Stimulated activated CD8-positive, alpha-beta memory T cell treated with anti-CD3 and anti-CD28 coated beads, Interleukin-12 subunit alpha, Interleukin-12 subunit beta, amount 100 ng/mL, for 1 hour (primary cell): ENCODE measurements at places on chromosomes 3 and 15.

DNA sequence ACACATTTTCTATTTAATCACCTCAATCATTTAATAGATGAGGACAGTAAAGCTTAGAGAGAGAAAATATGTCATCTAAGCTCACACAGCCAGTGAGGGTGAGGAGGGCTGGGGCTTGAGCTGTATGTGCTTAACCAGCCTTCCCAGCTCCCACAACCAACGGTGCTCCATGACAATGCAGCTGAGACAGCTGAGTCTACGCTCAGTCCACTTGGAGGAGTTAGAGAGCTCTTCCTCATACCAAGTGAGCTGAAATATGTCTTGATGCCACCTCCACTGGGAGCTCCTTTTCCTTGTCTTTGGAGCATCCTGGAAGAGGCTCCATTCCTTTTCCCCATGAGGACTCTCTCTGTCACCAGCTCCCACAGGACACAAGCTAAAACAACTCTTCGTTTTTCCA, 9.3 kb downstream of the HOMER2 start:
- no peak for DNase-seq

GRCh38 chr3:101976473-101976872, 127.2 kb downstream of the NFKBIZ start:
- no peak for DNase-seq

GRCh38 chr3:16200411-16200810, 25.9 kb downstream of the GALNT15 start:
- no peak for DNase-seq

- no peak for DNase-seq
Observed at GRCh38 chr3:135197856-135198255, 402.8 kb downstream of the EPHB1 start.

GRCh38 chr3:23136054-23136453, 67.1 kb upstream of the UBE2E2 start:
- DNase-seq = no peak

DNA sequence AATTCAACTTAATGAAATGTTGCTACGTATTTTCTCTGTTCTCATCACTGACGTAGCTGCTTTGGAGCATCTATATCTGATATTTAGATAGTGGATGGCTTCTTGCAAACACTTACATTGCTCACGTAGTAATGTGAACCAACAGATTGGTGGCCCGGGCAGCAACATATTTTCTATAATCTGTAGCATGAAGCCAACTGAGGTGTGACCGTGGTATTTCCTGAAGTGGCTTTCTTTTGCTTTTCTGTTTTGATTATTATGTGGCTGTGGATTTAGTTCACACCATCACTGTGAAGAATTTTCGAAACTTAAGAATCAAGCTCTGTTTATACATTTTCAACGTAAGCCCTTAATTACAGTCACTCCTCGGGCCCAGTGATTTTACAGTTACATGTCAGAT, 288.5 kb downstream of the LPP start:
- DNase-seq = no peak

DNA sequence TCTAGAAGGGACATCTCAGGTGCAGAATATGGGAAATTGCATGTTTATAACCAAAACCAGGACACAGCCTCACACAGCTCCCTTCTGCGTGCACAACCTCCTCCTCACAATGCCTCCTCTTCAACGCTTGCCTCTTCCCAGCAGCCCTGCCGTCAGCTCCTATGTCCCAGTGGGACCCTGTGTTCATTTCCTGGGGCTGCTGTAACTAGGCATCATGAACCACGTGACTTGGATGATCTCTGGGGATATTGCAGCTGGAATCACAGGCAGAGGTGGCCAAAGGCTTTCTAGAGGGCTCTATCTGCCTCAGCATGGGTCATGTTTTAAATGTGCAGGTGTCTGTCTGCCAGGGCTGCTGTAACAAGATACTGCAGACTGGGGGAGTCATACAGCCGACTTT, 375.3 kb downstream of the OCA2 start:
- no peak for DNase-seq

GRCh38 chr3:178063461-178063860, 472.8 kb upstream of the KCNMB2 start:
- no peak for DNase-seq

DNA sequence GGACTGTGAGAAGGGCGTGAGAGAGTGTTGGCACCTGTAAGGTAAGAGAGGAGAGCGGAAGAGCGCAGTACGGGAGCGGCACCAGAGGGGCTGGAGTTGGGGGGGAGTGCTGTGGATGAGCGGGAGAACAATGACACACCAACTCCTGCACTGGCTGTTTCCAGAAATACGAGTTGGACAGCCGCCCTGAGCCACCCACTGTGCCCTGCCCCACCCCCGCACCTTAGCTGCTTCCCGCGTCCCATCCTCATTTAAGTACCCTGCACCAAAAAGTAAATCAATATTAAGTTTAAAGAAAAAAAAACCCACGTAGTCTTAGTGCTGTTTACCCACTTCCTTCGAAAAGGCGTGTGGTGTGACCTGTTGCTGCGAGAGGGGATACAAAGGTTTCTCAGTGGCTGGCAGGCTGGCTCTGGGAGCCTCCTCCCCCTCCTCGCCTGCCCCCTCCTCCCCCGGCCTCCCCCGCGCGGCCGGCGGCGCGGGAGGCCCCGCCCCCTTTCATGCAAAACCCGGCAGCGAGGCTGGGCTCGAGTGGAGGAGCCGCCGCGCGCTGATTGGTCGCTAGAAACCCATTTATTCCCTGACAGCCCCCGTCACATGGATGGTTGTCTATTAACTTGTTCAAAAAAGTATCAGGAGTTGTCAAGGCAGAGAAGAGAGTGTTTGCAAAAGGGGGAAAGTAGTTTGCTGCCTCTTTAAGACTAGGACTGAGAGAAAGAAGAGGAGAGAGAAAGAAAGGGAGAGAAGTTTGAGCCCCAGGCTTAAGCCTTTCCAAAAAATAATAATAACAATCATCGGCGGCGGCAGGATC, at the start of gene SOX2:
Gene SOX2, plus strand, starts transcription at position 601 of the 811 bp plus-strand sequence. CDS start 436 bp downstream, outside the sequence.
- no peak for DNase-seq

- no peak for DNase-seq
Observed at GRCh38 chr3:39415983-39416382, 9.5 kb downstream of the RPSA start.

- DNase-seq = no peak
Observed at GRCh38 chr3:190566043-190566933, 52.4 kb downstream of the IL1RAP start.

GRCh38 chr3:127131424-127132170, 61.3 kb upstream of the PRR23E start:
- no peak for DNase-seq

- no peak for DNase-seq
Observed at GRCh38 chr15:99632521-99632920, 66.7 kb downstream of the MEF2A start.

DNA sequence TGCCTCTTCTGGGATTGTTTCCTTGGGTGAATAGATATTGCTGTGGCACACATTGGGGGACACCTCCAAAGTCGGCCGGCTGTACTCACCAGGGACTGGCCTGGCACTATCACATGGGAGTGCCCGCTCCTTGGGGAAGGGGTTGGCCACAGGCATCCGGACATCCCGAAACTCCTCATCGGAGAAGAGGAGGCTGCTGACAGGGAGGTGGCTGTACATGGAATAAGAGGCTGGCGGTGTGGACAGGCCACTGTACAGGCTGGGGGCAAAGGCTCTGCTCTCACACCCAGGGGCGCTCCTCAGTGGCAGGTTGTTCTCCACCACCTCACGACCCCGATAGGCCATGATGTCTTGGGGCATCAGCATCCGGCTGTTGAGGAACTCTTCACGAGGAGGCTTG, 15.7 kb downstream of the BCL6 start:
- DNase-seq = no peak

DNA sequence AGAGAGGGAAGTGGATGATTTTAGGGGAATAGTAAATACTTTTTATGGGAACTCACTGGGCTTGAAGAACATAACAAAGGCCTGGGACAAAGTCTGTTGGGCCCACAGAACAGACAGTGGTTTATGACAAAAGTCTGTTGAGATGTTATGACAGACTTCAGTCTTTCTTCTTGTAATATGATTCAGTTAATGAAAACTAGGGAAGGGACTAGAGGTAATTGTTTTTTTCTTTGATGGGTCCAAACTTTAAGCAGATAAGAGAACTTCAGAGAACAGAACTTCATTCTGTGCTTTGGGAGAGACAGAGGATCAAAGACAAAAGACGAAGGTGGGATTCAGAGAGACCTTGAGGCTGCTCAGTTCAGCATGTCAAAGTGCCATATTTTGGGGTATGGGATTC, 9.3 kb downstream of the CRYBG3 start:
- no peak for DNase-seq

DNA sequence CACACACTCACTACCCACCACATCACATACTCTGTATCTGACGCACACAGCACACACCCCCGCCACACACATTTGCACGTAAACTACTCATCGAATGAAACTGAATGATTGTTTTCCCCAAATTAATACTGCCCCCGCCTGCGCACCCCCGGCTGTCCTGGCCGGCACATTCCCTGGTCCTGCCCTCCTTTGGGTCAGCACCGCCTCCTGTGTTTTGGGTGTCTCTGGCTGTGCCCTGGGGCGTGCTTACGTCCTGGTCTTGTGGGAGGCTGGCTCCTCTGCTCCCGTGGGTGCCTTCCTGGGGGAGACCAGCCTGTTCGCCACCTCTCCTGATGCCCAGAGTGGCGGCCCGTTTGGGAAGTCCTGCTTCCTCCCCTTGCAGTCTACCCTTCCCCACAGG, 30.2 kb downstream of the APBA2 start:
- no peak for DNase-seq

- no peak for DNase-seq
Observed at GRCh38 chr3:134721214-134721613, 70.4 kb upstream of the KY start.
